ENCODE measurements at places on chromosomes 2 and 18.
A peak's percentile ranks its signal among the peaks of the same experiment; 100 is the strongest.

GRCh38 chr2:185375731-185376130, 362.9 kb upstream of the FSIP2 start:
- no peak for DNase-seq

- peak; percentile 56 for DNase-seq
These were observed 112.8 kb upstream of the SLC39A10 start for GRCh38 chr2:195543902-195544894.

GRCh38 chr2:216424274-216424673, 12.0 kb downstream of the SMARCAL1 start:
- no peak for DNase-seq

DNA sequence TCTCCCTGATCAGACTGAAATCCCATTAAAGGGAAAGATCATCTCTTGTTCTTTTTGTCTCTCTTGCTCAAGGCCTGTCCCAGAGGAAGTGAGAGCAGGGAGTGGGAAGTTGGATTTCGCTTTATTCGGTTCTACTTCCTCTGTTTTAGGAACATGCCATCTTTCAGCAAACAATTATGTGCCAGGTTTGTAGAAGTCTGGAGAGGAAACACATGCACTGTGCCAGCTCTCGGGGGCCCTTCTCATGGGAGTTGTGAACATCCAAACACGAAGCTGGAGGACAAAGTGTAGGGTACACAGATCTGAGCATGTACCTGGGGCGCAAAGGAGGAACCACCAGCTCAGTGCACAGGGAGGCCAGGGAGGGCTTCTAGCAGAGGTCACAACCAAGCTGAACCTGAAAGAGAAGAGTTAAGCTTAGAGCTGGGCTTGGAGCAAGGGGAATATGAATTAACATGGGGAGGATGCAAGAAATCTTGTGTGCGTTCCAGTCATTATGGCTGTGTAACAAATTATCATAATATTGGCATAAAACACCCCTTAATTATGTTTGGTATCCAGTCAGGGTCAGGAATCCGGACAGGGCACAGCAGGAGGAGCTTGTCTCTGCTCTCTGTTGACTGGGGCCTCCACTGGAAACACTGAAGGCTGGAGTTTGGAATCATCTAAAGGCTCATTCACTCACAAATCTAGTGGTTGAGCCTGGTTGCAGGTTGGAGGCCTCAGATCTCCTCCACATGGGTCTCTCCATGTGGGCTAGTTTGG, 128.6 kb downstream of the ZFP36L2 start:
- DNase-seq: no peak

- no peak for DNase-seq
These were observed 84.1 kb upstream of the RASGRP3 start for GRCh38 chr2:33392366-33392765.

Measured in AG04450 (cell line).